ENCODE measurements at places on chromosomes 2 and 18.

GRCh38 chr2:203822240-203822639 lies 45.3 kb upstream of the CTLA4 start:
- no peak for DNase-seq

GRCh38 chr2:44944952-44945612 lies 3.6 kb downstream of the SIX3 start:
- no peak for DNase-seq

DNA sequence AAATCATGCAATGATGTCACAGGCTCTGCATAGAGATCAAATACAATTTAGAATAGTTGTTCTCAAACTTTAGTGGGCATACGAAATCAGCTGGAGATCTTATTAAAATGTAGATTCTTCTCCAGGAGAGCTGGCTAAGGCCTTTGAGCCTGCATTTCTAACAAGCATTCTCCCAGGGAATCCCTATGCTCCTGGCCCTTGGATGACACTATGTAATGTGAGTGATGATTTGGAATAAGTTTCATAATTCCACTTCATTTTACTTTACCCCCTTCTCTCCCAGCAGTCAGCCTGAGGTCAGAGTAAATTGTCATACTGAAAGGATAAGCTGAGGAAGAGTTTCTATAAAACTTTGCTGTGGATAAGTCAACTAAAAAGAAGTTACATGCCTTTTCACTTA lies 189.1 kb downstream of the UBE2E3 start:
- DNase-seq = no peak

- no peak for DNase-seq
These were observed 127.6 kb upstream of the CDCA7 start for GRCh38 chr2:173226899-173227698.

DNA sequence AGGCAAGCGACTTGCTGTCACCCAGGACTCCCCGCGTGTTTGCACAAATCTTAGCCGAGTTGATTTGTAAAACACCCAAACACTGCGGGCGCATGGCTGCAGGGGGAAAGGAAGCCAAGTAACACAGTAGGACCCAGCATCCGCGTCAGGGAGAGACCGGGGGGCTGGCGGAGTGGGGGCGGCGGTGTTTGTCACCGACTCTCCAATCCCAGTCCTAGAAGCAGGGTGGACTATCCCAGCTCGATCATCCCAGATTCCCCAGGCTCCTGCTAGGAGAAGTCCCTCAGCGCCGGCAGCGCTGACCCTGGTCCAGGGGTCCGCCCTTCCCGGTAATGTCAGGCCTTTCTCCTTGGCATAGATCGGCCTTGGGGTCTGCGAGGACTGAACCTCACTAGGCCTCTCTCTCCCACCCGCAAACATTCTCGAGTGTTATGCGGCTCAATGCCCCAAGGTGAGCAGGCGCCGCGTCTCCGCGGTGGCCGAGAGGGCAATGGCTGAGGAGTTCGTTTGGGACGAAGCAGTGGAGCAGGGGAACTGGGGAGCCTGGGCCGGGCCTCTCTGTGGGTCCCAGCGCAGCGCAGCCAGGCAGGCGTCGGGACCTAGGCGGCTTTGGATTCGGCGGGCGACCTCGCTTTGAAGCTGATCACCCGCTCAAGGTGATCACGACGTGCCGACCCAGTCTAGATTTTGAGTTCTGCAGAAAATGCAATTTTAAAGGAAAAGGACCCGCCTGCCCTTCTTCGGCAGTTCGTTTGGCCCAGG lies 1.5 kb upstream of the GDF7 start:
- DNase-seq = no peak

GRCh38 chr2:45622336-45623075 lies 11.4 kb upstream of the SRBD1 start:
- no peak for DNase-seq

DNA sequence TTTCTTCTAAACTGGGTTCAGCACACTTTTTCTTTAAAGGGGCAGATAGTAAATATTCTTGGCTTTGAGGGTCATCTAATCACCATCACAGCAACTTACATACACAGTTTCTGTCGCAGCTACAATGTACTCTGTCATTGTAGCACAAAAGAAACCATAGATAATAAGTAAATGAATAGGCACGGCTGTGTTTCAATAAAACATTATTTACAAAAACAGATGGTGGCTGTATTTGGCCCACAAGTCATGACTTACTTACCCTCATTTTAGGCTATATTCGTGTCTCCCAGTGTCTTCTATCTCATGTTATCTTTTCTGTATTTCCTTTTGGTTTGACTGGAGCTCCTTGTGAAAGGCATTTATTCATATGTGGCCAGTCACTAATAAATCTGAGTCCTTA lies 168.3 kb downstream of the MAP2 start:
- DNase-seq = no peak

DNA sequence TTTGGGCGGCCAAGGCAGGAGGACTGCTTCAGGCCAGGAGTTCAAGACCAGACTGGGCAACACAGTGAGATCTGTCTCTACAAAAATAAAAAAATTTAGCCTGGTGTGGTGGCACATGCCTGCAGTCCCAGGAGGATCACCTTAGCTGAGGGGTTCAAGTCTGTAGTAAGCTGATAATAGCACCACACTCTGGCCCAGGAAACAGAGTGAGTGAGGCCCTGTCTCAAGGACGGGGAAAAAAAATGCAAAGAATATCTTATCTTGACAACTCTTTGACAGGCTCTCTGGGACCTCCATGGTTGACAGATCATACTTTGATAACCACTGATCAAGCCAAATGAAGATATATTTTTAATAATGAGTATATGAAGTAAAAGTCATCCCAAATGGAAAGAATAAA lies 22.7 kb downstream of the USP34 start:
- DNase-seq = no peak

DNA sequence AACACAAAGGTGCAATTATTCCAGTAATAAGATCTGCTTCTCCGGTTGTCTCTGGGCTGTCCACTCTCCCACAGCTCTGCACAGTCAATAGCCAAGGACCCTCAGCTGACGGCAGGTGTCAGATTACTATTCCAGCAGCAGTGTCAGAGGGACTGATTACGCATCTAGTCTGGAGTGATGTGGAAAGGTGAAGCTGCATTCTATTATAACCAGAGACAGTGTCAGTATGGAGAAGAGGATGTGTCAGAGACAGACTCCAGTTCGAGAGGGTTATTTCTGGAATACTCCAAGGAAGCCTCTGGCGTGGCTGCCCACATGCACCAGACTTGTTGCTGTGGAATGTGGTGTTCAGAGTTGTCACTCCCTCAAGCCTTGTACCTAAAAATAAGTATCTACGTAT lies 163.6 kb upstream of the TMEM200C start:
- no peak for DNase-seq

DNA sequence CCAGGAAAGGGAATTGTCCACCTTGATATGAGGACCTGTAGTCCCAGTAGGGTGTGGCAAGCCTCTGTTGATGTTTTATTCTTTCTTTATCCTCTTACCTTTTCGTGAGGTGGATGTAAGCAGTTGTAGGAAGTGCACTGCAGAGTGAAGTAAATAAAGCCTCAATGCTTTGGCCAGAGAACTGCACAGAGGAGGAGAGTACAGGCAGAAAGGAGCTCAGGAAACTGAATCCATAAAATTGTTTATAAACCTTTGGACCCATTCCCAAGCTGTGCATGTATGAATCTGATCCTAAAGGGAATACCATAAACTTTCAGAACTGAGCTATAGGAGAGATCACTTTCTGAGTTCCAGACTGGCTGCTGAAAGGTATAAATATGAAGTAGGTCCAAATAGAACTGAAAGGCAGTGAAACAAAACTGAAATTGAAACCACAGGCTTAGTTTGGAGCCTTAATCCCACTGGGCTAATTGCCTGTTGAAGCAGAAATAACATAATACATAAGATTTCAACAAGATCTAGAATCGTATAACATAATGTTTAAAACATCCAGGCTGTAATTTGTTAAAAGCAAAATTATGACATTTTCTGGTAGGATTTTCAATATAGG lies 17.9 kb upstream of the SLC9A4 start:
- no peak for DNase-seq

DNA sequence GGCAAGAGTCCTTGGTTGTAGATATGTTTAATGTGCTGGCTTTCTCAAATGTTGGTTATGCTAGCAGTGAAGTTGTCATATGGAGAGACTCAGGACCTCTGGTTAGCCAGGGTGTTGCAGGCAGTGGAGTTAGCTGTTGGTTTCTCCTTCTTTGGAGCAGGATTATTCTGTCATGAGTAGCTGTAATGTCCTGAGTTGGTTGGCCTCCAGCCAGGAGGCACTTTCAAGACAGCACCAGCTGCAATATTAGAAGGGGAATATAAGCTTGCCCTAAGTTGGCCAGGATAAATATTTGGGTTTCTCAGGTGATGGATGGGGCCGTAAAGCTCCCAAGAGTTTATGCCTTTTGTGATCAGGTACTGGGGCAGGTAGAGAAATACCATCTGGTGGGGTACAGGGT lies 65.5 kb downstream of the MSTN start:
- no peak for DNase-seq

DNA sequence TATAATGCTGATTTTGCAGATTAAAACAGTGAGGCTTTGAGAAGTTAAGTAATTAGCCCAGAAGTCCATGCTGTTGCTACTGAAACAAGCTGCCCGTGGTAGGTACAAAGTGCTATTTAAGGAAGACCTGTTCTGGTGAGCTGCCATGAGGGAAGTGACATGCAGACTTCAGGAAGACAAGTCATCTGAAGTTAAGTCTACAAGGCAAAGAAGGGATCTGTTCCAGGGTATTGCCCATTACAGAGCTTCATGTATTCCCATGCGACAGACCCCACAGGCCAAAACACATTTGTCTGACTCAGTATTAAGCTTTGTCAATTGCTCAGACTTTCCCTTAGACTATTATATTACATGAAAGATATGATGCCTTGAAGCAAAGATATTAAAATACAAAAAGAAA lies 520.8 kb downstream of the FBXO15 start:
- no peak for DNase-seq

DNA sequence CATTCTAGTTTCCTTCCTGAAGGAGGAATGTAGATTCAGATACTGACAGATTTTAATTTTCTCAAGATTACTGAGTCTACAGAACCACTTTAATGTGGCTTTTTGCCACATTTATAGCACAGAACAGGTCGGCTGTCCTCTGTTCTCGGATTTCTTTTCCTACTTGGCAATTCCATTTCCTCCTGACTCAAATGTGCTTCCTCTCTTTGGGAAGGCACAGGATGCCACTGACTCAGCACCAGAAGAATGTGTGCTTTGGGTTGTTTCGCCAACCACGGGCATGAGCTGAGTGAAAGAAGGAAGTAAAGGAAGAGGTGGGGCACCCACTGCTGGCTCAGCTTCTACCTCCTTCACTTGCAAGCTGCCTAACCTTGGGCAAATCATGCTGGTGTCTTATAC lies 970.6 kb upstream of the ACVR2A start:
- no peak for DNase-seq

DNA sequence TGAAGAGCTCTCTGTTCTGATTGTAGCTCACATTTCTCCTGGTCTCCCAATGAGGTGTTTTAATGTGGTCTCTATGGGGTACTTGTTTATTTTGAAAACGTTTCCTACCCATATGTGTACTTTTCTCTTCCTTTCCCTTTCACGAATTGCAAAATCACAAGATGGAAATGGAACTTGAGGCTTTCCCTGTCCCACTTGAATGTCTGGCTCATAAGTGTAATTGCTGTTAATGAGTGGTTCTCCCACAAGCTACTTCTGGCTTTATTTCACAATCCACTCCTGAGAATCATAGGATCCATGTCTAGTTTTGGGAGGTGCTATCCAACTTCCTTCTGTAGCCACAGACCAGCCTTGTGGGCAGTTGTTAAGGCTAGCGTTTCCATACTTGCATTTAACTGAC lies 81.1 kb upstream of the CAVIN2 start:
- no peak for DNase-seq

- DNase-seq = no peak
These were observed 28.3 kb downstream of the ZAP70 start for GRCh38 chr2:97741686-97742085.

- DNase-seq = no peak
These were observed 141.6 kb upstream of the MSH6 start for GRCh38 chr2:47641366-47641765.

- no peak for DNase-seq
These were observed 45.0 kb upstream of the NRP2 start for GRCh38 chr2:205637320-205637602.

Measured in adrenal gland (tissue), 19 donors.